Fibroblast of the aortic adventitia (primary cell): ENCODE measurements at places on chromosomes 4 and X. TPM values are rescaled to one million over a fixed set of nuclear protein-coding genes. Genes with fewer than 3 reads are reported as not detected.

DNA sequence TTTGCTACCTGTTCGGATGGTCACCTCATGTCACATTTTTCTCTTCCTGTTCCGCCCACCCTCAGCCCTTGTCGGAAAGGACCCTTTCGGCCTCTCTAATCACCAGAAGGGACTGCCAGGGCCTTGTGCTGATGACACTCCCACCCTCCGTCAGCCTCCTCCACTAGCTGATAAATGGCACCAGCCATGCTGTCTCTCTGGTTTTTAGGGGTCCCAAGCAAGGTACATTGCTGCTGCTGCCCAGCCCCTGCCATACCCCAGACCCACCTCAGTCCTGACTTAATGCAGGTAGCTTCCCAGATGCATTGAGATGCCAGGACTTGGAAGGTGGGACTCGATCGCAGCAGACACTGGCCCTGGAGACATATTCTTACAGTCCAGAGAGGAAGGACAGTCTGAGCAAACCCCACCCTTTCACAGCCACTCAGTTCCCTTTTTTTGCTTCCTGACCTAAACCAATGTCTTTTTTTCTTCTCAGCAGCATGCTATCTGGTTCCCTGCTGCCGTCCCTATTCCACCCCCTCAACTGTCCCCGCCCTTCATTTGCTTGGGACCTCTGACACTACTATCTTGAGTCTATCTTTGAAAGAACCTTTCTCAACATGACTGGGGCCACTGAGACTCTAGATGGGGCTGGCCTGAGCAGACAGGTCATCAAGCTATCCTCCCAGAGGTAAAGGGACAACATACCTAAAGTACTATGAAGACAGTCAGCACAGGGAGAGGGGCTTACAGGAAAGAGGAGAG is at the start of gene BTK:
Gene BTK (minus strand): TSS at position 397 of the 747 bp plus-strand sequence. CDS start 10,907 bp downstream, outside the sequence.
- no peak for DNase-seq

DNA sequence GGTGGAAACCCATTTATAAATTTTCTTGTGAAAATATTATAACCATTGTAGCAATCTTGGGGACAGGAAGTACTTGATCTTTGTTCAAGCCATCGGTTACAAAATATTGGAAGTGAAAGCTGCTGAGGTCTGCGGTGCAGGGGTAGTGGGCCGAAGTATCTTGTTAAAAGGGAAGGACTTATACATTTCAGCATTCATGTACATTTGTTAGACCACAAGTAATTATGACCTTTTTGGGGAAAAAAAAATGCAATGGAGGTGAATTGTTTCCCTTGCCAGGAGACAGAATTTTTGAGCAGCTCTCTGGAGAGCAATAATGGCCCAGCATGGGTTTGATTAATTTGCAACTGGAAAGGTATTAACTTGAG is 121.3 kb downstream of the EGF start:
- DNase-seq: no peak

Gene CXCL3
- total RNA-seq: 0.09 TPM in 1 of 2 replicates, not detected in the other

DNA sequence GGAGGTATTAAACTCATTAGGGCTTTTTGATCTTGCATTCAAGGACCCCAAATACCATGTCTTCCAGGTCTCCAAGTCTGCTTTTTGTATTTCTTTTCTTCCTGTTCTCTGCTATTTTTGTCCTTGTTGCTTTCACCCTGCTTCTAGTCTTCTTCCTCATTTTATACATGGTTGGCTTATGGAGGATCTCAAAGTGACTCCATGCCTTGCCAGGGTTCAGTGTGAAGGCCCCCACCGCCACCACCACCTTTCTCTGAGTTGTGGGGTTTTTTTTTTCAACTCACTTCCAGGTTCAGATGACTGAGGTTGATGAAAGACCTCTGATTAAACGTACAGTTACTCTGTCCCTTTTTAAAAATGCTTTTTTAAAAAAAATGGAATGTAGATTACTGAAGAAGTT is 96.3 kb downstream of the MAML3 start:
- no peak for DNase-seq

DNA sequence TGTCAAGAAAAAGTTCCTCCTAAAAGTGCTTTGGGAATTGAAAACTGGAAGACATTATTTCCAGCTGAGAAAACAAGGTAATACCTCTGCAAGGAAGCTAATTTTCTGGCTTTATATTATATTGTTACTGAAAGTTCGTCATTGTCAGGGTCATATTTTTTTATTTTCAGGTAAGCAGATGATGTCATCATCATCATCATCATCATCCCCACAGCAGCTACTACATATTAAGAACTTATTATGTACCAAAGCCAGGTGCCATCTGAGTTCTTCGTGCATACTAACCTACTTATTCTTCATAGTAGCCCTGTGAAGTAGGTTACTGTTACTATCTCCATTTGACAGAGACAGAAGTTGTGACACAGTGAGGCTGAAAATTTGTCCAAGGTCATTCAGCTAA is 52.9 kb upstream of the MND1 start:
- DNase-seq: no peak

DNA sequence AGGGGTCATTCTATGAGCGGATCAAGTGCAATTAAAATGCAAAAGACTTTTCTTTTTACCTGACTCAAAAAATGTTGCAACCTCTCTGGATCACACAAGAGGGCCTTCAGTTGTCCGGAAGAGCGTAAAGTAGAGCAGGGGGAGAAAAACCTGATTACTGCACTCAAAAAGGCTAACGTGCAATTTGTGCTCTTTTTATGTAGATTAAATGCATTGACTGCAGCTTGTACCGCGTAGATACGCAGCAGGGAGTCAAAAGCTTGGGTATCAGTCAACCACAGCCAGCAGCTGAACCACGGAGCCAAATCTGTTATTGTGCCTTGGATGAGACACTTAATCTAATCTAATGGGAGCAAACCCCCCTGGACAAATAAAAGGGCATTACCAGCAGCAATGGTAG is 107.3 kb upstream of the RAI2 start:
- DNase-seq: no peak

GRCh38 chrX:110723844-110724243 is 71.8 kb downstream of the CHRDL1 start:
- no peak for DNase-seq

- no peak for DNase-seq
These were observed 65.3 kb downstream of the NYX start for GRCh38 chrX:41512394-41512793.

Gene UGT2B11
- not detected in 2 replicates for total RNA-seq
